ENCODE measurements at places on chromosomes 12 and 14.

DNA sequence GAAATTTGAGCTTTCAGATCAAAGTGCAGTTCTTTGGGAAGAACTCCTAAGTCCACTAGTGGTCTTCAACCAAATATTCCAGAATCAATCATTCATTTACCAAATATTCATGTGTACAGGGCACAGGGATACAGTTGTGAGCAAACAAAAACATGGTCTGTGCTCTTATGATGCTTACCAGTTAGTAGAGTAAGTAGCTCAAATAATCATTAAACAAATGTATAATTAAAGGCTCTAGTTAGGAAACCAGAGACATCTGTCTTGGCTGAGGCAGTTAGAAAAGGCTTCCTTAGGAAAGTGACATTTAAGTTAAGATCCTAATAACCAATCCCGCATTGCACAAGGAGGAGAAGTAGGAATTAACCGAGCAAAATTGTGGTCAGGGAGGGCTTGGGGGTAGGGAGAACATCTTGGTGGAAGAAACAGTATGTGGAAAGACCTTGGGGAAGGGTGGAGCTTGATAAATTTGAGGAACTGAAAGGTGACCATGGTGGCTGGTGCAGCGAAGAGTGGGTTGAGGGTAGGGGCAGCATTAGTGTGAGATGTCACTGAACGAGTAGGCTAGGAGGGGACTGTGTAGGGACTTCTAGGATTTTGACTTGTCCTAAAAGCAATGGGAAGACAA lies 40.0 kb downstream of the PEBP1 start:
- no peak for DNase-seq

DNA sequence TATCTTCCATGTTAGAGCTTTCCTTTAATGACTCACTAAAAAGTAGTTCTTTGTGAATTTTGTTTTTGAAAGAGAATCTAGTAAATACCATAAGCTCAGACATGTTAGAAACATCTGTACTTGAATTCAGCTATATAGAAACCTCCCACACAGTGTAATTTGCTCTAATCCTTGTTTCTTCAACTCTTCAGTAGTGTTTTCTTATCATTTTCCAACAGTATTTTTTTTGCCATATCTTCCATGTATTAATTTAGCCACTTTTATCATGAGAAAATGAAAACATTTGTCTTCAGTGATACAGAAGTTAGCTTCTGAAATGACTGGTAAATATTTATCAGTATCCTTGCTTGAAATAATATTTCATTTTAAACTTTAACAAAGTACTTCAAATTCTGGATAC lies 73.6 kb downstream of the ARID2 start:
- DNase-seq = no peak

DNA sequence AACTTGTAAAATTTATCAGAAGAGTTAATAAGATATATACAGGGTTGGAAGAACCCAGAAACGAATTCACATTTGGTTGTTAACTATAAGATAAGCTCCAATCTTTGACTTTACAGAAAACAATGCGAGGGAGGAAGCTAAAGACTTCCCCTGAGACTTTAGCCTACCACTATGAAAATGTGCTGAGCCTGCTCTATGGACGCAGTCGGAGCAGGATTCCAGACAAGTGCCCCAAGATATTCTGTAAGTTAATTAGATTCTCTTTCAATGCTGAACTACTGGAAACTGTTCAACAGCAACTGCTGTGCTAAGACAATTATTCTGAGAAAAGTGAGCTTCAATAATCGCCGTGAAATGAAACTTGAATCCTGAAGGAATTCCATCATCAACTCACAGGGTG lies 8.3 kb upstream of the LRRC10 start:
- DNase-seq = no peak

GRCh38 chr12:11576104-11576503 lies 73.4 kb upstream of the ETV6 start:
- no peak for DNase-seq

GRCh38 chr12:94297876-94298505 lies 149.6 kb downstream of the PLXNC1 start:
- no peak for DNase-seq

DNA sequence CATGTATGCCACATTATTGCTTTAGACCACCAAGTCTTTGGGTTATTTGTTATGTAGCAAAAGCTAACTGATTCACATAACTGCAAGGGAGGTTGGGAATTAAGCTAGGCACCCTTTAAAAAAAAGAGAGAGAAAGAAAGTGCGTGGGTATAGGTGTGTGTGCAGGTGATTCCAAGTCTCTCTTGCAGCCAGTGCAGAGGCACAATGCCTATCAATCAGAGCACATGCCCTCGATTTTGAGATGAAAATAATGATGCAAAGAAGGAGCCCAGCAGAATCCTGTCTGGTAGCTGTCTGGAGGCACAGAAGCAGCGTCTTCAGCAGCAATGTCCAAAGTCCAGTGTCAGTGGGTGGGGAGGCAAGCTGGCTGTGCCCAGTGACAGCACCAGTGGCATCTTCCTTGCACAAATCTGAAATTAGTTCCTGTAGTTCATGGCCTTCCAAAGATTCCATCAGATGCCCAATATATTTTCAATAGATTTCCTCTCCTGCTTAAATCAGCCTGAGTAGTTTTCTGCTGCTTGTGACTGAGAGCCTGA lies 62.4 kb upstream of the TBPL2 start:
- no peak for DNase-seq

DNA sequence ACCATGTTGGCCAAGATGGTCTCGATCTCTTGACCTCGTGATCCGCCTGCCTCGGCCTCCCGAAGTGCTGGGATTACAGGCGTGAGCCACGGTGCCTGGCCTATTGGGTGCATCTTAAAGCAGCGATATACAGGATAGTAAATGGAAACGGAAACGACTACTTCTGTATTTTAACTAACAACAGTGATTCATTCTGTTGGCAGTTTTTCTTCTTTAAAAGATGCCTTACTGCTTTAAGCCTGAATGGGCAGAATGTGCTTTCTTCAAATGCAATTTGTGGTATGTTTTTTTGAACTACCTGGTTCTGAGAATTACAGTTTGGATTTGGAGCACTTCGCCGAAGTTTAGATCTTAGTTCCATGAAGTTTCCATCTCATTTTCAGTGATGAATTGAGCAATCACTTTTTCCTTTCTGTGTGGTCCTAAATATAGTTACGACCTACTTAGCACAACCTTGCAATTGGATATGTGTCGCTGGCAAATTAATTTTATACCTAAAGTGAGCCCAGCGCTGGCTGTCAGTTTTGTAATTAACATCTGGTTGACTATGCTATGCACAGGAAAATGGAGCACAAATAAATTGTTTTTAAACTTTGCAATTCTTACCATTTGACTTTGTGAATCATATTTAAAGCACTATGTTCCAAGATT lies 53.6 kb upstream of the EIF5 start:
- no peak for DNase-seq

GRCh38 chr12:79561401-79562132 lies 129.2 kb downstream of the PAWR start:
- no peak for DNase-seq

Measured in effector CD4-positive, alpha-beta T cell (primary cell).